ENCODE measurements at places on chromosomes 2 and 18.

DNA sequence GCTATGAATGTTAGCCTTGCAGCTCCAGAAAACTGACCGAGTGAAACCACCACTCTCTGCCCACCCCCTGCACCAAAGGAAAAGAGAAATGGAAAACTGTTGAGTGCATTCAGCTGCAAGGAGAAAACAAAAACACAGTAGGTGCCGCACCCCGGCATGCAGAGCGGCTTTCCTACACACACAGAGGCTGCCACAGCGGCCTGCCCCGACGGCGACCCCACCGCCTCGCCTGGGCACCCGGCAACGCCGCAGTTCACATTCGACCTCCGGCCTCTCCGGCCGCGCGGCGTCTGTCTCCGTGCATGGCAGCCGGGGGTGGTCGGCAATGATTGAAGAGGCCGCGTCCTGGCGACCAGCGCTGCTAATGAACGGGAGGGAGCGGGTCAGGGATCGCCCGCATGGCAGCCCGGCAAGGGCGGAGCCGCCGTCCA lies 417.1 kb upstream of the SALL3 start:
- DNase-seq: no peak

DNA sequence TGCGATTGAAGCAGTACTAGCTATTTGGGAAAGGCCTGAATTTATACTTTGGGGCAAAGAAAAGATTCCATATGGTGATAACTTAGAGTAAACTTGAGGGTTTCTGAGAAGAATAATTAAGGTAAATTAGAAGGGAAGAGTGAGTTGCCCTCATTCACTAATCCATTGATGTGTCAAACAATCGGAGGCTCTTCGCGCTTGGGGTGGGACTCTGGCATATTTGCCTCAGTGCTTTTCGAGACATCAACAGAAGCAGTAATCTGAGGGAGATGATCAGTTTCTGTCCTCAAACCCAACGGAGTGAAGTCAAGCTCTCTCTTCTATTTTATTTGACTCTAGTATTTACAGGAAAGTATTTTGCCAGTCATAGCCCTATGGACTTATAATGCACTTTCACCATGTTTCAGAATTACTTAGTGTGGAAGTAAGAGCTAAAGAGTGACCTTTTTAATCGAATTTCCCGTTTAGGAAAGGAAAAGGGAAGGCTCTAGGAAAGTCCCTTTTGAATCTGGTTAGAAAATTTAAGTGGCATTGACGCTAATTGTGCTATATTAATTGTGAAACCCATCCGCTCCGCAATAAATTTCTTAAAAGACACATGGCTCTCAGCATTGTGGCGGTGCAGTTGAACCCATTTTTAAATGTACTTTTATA lies 1.3 kb downstream of the RAB10 start:
- DNase-seq: no peak

GRCh38 chr2:19299522-19299921 lies 58.9 kb downstream of the OSR1 start:
- no peak for DNase-seq

DNA sequence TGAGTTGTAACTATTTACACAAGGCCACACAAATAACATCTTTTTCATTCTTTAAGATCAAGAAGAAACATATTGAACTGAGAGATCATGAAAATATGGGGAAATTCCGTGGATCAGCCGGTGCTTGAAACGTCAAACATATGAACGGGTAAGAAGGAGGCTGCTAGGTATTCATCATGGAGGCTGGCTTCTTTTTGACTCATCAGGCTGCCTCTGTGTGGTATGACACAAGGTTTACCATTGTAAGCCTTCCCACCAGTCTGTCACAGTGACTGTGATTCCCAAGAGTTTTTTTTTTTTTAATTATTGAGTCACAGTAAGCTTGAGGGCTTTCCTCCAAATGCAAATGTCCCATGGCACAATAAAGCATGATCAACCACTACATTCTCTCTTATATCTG lies 506.9 kb downstream of the BCL11A start:
- no peak for DNase-seq

GRCh38 chr2:71833855-71834560 lies 313.7 kb downstream of the CYP26B1 start:
- peak; percentile 51 for DNase-seq

DNA sequence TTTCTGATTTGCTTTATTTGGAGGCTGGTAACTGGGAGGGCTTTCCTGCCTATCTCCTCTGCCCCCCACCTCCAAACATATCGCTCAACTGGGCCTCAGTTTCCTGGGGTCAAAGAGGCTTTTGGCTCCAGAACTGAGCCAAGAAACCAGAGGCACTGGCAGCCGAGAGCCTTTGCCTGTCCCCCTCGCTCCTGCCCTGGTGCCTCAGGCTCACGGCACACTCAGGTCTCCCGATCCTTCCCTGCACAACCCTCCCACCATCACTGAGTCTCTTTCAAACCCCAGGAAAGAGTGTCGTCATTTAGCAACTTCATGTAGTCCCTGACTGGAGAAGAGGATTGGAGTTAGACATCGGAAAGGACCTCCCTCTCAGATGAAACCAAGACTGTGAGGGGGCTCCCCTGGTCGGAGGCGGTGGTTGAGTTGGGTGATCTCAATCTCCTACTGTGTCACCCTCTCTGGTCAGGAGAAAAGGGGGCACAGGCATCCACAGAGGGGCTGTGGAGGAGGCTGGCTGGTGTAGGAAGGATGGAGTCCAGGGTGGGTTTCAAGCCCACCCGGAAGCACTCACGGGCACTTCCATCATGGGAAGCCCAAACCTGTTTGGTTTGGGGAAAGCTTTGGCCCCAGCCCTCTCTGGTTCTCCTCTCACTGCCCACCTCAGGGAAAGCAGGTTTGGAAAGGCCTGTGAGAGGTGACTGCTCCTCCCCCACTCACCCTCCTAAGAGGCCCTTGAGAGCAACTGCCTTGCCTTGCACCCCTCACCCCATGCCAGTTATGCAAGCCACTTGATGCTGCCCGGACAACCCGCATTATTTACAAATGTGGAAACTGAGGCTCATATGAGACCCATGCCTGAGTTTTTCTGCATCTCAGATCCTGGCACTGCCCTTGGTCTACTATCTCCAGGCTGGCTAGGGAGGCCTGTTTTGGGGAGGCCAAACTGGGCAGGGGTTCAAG lies 62.3 kb downstream of the TNS1 start:
- DNase-seq: no peak

- DNase-seq: no peak
Measured at GRCh38 chr18:2535419-2535910, 35.8 kb downstream of the METTL4 start.

DNA sequence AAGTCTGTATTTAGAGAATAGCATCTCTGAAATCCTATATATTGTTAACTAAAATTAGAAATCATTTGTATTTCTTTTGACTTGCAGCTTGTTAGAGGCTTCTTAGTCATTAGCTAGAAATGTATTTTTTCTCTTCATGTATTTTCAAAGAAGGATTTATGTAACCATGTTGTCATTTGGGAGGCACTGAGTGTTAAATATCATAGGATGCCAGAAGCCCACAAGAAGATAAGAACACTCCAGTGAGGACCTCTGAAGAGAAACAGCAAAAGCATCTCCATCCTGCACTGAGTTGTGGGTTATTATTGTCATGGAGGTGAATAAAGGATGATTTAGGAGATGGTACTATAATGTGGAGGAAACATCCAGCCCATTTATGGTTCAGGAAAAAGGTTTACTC lies 93.5 kb downstream of the UBE2E3 start:
- DNase-seq: no peak

DNA sequence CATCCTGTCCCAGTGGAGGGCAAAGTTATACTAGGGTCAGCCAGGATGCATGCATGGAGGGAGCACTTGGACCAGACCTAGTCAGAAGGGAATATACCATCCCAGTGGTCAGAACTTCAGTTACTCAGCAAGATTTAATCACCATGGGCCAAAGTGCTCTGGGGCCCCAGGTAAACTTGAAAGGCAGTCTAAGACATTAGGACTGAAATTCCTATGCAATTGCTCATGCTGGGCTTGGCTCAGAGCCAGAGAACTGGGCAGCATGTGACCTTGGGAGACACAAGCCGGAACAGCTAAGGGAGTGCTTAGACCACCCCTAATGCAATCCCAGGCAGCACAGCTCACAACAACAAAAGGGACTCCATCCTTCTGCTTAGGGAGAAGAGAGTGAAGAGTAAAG lies 401.3 kb downstream of the KCNJ3 start:
- DNase-seq: no peak

GRCh38 chr2:214192711-214193110 lies 218.1 kb upstream of the VWC2L start:
- no peak for DNase-seq

DNA sequence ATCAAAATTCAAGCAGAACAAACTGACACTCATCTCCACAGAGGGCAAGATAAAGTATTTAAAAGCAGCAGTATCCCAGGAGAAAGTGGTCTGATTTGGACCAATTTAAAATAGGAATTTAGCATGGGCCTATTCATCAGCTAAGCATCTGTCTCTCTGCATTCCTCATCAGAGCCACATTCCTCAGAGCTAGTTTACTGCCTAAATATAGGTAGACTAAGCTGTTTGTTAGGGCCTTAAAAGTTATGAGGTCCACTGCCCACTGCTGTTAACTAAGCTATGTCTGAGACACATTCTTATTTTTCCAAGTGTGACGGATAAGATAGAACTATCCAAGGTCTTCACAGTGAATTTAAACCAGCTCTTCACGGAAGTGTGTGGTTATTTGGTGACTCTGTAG lies 17.6 kb downstream of the NEB start:
- DNase-seq: no peak

- peak; percentile 74 for DNase-seq
Measured at GRCh38 chr2:172465417-172466334, 38.3 kb downstream of the ITGA6 start.

DNA sequence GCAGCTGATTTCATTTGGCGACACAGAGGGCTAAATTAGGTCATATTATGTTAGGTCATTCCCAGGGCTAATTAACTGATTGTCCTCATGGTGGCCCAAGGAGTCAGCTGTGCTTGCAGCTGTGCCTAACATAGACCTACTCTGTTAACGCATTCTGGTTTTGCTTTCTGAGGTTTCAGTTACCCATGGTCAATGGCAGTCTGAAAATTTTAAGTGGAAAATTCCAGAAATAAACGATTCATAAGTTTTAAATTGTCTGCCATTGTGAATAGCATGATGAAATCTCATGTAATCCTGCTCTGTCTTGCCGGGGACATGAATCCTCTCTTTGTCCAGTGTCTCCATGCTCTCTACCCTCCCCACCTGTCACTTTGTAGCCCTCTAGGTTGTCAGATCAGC lies 168.7 kb downstream of the KCNS3 start:
- no peak for DNase-seq

DNA sequence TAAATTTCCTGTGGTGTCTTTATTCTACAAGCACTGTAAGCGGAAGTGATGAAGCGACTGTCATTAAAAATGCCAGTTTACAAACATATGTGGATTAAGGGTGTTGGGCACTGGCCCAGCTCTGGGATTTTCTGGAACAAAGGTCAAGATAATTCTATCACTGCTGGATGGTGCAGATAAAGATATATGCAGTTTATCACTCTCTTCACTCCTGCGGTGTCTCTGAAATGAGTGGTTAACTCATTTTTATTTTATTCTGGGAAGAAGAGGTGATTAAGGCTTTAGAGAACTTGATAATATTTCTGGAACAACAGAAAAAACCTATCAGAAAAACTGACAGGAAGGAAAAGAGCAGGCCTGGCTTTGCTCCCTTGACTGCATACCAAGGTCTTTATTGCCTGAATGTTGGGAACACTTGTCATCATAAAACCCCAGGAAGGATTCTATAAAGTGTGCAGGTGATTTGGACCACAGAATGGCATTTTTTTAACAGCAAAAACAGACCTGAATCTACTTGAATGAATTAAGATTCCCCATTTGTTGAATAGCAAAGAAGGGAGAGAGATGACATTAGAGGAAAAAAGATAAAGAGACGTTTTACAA lies 32.4 kb downstream of the ABCB11 start:
- DNase-seq: no peak

DNA sequence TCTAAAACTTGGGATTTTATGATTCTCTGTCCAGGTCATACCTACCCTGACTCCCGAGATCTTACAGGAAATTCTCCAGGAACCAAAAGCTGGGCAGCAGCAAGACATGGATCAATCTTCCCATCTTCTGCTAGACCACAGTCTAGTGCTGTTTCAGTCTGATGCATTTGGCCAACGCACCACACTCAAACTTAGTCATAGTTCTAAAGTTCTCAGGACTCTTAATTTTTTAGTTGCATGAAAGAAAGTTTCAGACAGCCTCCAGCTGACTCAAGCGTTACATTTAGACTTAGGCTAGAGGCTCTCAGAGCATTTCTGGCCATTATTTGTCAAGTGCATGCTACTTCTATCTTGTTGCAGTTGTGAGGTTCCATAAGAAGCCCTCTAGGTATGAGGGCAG lies 230.1 kb upstream of the CCDC150 start:
- peak; percentile 31 for DNase-seq

DNA sequence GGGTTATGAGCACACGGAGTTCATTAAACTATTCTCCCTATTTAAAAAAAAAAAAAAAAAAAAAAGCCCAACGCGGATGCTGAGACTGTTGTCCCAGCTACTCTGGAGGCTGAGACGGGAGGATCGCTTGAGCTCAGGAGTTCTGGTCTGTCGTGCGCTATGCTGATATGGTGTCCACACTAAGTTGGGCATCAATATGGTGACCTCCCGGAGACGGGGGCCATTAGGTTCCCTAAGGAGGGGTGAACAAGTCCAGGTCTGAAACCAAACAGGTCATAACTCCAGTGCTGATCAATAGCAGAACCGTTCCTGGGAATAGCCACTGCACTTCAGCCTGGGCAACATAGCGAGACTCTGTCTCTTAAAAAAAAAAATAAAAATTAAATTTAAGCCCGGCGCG lies 12.9 kb upstream of the ANKRD53 start:
- no peak for DNase-seq

GRCh38 chr2:15560140-15560987 lies 770 bp downstream of the NBAS start:
- DNase-seq: no peak

DNA sequence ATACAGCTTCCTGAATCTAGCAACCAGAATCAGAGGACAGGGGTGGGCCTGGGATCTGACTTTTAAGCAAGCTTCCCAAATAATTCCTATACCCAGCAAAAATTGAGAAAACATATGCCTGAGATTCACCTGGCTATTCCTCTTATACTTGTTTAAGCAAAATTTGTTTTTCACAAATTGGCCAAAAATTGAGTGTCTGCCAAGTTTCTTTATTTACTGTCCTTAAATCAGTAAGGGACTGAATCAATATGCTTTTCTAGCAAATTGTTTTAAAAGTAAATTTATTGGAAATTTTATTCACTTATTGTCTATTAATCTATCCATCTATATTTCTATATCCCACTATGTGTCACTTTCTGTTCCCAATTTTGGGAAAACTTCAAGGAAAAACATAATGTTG lies 337.0 kb upstream of the ZNF804A start:
- DNase-seq: no peak
